Activated T-helper 1 cell treated with anti-CD3 and anti-CD28 coated beads, Interleukin-12 subunit alpha, Interleukin-12 subunit beta, Interleukin-2, Interleukin-4 antibody, amounts not matched to agents 30 ng/mL and 10 ng/mL and 1 ng/mL, durations not matched to agents 14 hours and 24 hours and 36 hours (primary cell): ENCODE measurements at places on chromosomes 12 and 14. TPM values are rescaled to one million over a fixed set of nuclear protein-coding genes. Genes with fewer than 3 reads are reported as not detected.

RERG gene
- total RNA-seq, result not detected in 2 replicates

DNA sequence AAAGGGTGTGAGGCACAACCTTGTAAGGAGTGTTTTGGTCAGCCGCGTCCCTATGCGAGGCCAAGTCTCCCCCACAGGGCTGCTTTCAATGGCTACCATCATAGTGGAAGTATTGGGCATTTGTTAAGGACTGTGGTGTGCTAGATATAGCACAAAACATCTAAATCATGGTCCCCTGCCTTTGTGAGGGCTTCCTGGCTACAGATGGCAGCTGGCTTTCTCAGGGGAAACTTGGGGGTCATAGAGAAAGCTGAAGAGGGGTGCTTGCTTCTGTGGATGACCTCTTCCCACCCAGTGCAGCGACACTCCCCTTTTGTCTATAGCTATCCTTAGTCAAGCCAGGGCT is 315.8 kb downstream of the ZFP36L1 start:
- no peak for DNase-seq

- no peak for DNase-seq
These were observed 281.9 kb downstream of the ACSS3 start for GRCh38 chr12:81359736-81360135.

GRCh38 chr12:102321305-102322082 is 123.9 kb upstream of the PMCH start:
- DNase-seq, result no peak

GRCh38 chr12:131218923-131219669 is 265.4 kb downstream of the ADGRD1 start:
- DNase-seq, result no peak

USP15 gene
- total RNA-seq, result 100 and 110 TPM in 2 replicates

DNA sequence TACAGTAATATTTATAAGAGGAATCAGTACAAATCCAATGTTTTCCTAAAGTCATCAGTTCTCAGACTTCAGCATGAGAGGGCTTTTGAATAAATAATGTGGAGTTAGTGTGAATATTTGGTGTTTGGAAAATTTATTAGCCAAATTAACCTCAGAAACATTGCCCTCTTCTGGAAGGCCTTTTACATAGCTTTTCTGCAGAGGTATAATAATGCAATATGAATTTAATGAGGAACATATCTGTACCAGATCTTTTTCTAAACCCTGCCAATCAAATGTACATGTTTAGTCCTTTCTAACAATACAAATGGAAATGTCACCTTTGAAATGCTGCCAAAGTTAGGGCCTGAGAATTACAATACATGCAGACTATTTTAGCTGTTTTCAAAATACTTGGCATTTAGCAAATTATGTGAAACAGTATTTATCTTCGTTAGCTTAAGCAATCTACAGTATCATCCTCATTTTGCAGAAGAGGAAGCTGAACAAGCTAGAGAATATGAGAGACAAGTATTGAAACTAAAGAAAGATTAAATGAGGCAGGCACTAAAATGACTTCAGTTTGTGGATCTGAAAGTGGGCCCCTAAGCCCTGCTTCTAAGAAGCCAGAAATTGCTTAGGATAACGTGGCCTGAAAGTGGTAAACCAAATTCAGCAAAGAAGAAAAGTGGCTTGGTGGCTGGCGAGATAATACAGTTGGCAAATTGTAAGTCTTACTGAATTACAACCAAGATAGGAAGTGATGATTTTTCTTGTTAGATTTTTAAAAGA is 60.4 kb upstream of the MANSC4 start:
- DNase-seq, result no peak

RNASE4 gene
- 0.34 and 0.39 TPM in 2 replicates for total RNA-seq
